Stimulated activated CD4-positive, alpha-beta T cell treated with anti-CD3 and anti-CD28 coated beads, Interleukin-12 subunit alpha, Interleukin-12 subunit beta, amount 100 ng/mL, for 48 hours (primary cell): ENCODE measurements at places on chromosomes 6 and 20.

DNA sequence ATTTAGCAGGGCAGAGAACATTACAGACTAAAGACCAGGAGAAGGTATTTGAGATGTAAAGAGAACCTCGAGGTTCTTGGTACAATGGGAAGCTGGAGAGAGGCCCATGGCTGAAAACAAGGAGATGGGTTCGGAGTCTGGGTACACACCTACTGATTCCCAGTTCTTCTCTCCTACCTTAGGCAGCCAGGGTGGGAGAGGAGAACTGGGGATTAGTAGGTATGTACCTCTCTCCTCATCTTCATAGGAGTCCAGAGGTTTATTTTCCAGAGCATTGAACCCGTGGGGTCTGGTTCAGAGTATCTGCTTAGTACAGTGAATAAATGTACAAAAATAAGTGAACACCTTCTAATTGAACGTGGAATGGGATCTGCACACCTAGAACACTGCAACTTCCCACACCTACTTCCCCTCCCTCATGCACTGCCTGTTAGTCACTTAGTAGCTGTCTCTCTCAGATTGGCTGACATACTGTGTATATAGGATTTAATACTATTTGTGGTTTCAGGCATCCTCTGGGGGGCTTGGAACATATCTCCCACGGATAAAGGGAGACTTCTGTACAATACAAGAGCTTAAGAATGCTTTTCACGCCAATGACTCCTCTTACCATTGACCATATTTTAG lies 23.5 kb upstream of the NUP153 start:
- DNase-seq = no peak

GRCh38 chr20:57465486-57465885 lies 59.5 kb downstream of the CTCFL start:
- DNase-seq = no peak

DNA sequence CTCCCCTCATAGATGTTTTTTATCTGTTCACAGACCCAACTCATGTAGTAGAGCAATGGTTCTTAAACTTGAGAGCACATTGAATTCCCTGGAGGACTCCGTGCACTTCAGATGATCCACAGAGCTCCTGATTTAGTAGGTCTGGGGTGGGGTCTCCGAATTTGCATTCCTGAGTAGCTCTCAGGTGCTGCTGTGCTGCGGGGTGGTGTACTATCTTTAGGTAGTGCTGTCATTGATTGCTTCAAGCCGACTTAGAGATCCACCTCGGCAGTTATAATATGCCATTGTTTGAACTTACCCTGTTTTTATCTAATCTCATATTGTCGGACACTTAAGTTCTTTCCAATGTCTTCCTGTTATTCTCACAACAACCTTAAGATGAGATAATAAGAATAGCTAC lies 45.0 kb downstream of the BMP2 start:
- no peak for DNase-seq

DNA sequence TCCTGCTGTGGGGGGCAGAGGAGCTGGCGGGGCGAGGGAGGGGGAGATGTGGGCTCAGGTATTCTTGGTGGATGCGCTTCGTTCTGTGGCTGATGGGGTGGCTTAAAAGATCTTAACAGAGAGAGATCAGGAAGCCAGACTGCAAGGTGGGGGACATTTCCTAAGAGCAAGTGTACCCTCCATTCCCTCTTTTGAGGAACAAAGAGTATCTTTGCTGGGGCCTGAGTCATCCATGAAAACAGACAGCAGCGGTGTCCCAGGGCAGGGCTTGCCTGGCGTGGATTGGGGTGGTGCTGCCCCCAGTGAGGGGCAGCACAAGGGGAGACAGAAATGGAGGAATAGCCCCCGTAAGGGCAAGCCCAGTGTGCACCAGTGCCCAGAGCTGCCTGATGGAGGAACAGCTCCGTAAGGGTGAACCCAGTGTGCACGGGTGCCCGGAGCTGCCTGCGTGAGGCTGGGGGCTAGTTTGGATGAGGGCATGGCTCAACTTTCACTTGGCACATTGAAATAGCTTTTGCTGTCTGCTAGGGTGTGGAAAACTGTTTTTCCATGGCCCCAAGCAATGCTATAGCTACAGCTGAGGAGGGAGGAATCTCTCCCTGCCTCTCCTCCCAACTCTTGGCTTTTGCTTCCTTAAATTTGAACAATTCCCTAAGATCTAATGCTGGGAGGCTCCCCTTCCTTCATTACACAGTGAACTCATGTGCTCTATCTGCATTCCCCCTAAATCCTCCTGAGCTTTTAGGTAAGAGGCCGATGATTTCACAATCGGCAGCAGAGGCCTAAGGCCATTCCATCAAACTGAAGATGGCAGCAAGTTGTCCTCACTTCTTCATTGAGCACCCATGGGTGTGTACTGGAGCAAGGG lies 12.9 kb downstream of the MAPK13 start:
- no peak for DNase-seq

- no peak for DNase-seq
Observed at GRCh38 chr6:144653885-144654505, 368.9 kb downstream of the UTRN start.

GRCh38 chr6:39416026-39416425 lies 93.5 kb upstream of the KCNK16 start:
- no peak for DNase-seq

GRCh38 chr20:62580052-62580451 lies 62.3 kb upstream of the SLCO4A1 start:
- no peak for DNase-seq

DNA sequence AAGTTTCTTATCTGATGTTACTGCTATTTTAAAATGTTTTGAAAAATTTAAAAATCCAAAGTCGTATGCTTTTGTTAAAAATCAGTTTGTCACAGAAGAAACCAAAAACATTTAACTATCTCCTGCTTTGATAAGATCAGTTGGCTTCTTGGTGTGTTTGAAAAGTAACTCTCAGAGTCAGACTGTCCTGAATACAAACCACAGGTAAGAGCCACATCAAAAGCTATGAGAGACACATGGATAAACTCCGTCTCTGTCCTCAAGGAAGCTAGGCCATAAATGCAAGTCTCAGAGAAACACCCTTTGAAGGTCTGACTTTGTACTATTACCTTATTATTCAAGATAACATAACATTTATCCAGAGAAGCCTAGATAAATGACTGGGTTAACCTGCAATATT lies 7.7 kb downstream of the HBS1L start:
- DNase-seq = no peak

- DNase-seq = no peak
Observed at GRCh38 chr6:42963855-42964605, 3.5 kb downstream of the GNMT start.

DNA sequence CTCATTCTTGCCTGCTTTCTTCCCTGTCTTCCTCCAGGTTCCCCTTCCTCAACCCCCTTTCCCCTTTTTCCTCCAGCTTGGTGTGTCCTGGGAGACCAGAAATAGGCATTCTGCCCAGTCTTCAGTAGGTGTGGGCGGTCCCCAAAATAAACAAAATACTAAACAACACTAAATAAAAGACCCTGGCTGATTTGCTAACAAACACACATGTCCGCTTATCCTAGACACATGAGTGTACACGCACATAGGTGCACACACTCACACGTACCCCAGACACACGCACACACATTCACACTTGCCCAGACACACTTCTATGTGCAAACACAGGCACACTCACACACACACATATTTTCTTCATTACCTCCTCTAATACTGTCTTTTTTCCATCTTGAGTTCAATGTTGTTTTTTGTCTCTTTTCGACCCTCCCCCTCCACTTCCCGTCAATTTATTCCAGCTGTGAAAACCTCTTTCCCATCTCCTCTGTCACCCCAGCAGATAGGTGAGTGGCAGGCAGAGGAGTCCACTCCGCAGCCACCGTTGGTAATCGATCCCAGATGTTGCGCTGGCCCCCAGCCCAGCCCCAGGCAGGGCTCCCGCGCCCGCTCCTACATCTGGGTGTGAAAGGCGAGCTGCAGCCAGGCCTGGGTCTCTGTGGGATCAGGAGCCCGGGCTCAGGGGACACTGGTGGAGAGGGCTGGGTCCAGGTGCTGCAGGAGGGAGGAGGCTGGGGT lies 56.9 kb upstream of the FOXP4 start:
- no peak for DNase-seq

- DNase-seq = no peak
Observed at GRCh38 chr6:79040083-79040482, 38.0 kb downstream of the PHIP start.

- no peak for DNase-seq
Observed at GRCh38 chr6:140181876-140182275, 807.4 kb upstream of the CITED2 start.

DNA sequence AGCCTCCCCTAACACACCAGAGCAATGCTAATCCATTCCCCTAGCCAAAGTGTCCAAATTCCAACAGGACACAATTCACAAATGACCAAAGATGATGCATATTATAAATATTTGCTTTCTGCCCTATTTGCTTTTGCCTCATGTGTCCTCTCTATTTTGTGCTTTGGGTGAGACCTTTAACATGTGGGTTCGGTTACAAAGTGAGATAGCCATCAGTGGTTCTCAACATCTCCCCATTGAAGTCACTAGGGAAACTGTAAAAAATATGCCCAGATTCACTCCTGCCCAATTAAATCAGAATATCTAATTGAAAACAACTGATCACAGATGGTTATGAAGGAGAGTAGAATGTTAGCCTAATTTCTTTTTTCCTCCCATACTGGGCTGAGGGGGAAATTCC lies 159.2 kb downstream of the MTFR2 start:
- no peak for DNase-seq

DNA sequence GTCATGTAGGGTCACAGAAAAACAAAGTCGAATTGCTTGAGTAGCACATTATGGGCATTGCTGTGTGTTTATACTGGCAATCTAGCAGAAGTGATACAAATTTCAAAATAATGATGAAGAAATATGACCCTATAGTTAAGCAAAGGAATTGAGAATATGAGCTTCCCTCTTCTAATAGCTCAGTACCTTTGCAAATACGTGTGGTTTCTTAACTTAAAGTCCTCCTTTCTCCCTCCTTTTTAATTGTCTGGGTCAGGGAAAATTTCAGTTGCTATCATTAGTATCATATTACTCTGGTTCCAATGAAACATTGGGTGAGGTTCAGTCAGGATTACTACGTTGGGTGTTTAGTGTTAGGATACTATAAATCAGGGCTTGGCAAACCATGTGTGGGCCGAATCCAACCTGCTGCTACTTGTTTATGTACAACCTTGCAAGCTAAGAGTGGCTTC lies 166.8 kb upstream of the CARMIL1 start:
- DNase-seq = no peak

DNA sequence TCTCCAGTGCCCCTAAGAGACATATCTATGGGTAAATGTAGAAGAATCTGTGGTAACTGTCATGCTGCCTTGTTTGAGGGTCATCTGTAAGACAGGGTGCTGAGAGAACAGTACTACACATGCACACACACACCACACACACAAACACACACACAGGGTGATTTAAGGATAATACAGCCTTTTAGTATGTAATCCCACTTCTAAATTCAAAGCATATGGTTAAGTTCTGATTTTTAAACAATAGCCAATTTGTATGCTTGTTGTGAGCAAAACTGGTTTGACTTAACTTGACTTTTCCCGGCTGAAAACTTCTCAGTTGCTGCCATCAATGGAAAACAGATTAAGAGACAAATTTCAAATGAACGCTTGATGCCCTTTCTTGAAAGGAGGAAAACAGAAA lies 241.8 kb downstream of the ADGRG6 start:
- no peak for DNase-seq

DNA sequence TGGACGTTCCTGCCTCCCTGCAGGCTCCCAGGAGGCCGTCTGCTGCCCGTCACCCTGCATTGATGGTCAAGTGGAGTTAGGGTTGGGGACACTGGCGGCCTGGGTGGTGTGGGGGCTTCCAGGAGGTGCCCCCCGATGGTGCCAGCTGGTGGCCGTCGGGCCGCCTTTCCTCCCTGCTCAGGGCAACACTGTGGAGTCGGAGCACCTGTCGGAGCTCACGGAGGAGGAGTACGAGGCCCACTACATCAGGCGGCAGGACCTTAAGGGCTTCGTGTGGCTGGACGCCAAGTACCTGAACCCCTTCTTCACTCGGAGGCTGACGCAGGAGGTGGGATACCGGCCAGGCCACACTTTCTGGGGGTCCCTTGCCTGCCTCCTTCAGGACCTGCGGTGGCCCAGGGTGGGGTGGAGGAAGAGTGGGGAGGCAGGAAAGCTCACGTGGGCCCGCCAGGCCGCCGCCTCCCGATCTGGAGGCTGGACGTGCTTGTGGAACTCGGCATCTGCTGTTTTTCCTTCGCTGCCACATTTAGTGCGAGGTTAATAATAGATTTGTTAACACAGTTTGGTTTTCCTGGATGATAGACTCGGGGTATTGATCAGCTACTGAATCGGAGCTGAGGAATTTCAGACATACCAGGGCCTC lies 28.6 kb downstream of the SPATA2 start:
- DNase-seq = no peak

DNA sequence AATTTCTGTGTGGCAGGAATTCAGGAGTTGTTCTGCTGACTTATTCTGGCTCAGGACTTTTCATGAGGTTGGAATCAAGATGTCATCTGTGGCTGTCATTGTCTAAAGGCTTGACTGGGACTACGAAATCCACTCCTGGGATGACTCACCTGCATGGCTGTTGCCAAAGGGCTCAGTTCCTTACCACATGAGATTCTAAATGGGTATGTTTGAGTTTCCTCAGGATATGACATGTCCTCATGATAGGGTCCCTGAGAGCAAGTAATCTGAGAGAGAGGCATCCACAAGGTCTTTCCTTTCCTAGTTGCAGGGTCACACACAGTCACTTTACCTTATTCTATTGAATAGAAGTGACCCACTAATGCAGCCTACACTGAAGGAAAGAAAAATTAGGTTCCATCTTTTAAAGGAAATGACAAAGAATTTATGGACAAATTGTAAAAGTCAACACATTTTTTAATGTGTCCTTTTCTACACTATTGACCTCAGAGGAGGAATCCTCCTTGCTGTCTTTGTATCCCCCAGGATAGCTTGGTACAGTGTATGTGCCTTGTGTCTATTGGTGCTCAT lies 1025.0 kb upstream of the GJE1 start:
- DNase-seq = no peak

DNA sequence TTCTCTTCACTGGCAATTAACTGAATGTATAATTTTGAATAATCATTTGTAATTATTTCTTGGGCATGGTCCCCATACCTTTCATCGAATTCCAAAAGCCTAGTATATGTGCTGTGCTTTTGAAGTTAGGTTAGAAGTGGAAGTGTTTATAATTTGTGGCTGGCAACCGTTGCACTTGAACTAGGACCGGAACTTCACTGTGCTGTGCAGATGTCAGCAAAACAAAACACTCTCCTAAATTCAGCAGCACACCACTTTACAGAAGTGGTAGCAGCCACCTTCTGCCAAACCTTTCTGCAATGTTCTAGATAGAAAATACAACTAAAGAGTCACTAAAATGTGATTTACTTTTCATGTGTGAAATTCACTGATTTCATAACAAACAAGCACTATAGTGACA lies 111.9 kb downstream of the FAM83B start:
- DNase-seq = no peak

- DNase-seq = no peak
Observed at GRCh38 chr20:34096699-34097444, 15.2 kb downstream of the EIF2S2 start.

- DNase-seq = no peak
Observed at GRCh38 chr6:4896401-4896800, 107.4 kb downstream of the RPP40 start.
